ENCODE measurements at places on chromosomes 13 and 19.

DNA sequence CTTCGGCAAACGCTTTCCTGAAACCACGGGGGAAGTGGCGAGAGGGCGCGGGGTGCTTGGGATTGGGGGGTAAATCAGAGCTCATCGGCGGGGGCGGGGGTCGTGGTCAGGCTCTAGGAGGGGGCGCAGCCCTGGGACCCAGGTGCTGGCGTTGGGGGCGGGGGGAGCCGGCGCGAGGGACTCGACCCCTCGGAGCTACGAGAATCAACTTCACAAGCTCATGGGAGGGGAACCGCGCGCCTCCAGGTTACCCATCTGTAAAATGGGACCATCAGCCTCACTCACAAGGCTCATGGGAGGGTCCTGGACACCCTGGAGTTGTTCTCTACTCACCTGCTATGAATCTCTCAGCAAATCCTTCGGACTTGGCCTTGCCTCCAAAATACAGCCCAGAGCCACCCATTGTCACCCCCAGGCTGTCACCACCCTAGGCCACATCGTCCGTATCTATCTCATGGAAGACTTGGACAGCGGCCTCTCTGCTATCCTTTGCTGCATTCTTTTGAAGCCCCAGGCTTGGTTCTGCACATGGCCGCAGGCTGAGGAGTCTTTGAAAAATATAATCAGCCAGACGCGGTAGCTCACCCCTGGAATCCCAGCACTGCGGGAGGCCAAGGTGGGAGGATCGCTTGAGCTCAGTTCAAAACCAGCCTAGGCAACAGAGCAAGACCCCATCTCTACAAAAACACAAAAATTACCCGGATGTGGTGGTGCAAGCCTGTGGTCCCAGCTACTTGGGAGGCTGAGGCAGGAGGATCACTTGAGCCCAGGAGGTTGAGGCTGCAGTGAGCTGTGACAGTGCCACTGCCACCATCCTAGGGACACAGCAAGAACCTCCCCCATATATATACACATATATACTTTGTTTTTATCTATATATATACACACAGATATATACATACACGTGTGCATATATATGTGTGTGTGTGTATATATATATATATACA lies 939 bp upstream of the RANBP3 start:
- DNase-seq, result no peak

- no peak for DNase-seq
These were observed 16.1 kb upstream of the TPRX2 start for GRCh38 chr19:47842941-47843340.

DNA sequence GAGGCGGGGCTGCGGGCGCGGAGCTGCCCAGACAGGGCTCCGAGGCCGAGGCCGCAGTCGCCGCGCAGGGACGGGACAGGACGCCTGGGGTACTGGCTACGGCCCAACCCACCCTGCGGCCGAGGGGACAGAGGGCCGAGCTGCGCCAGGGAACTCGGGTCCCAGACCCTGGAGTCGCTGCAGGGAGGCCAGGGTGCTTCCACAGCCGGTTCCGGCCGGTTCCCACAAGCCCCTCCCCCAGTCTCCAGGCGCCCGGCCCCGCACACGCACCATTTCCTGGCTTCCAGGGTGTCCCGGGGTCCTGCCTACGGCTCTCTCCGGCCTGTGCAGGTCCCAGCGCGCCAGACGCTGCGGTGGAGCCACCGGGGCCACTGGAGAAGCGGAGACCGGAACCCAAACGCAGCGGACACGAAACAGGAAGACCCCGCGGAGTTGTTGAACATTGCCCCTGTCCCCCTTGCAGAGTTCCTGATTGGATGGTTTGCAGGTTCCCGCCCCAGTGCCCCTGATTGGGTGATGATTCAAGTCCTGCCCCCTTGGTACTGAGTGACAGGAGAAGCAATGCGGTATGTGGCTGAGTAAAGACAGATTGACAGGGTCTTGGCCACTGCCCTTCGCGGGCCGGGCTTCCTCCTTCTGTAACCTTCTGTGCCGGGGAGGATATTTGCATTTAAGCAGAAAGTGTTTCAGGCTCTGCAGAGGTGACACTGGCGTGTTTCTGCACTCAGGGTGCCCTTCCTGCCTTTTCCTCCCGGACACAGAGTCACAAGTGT lies at the start of gene ZNF564:
Gene ZNF564, minus strand, starts transcription at position 423 of the 773 bp plus-strand sequence. Its CDS starts 150 bp downstream, at position 273.
- peak; percentile 87 for DNase-seq

- no peak for DNase-seq
These were observed 43.5 kb downstream of the GGACT start for GRCh38 chr13:100544866-100545683.

GRCh38 chr19:31693131-31693932 lies 344.1 kb upstream of the TSHZ3 start:
- no peak for DNase-seq

DNA sequence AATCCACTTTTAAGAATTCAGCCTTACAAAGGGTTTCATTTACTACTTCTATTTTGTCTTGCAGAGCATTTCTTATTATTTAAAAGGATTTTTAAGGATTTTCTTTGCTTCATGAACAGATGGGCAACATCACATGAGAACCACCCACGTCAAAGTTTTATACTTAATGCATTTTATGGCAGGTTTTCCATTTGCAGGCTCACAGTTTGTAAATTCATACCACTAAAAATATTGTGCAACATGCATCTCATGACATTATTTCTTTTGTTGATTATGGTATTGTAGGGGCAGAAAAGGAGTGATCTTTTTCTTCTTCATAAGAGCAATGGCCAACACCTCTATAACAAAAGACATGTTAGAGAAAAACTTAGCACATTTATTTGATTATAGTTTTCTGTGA lies 554.0 kb upstream of the SPRY2 start:
- DNase-seq, result no peak

GRCh38 chr19:30240904-30241695 lies 131.1 kb upstream of the ZNF536 start:
- no peak for DNase-seq

DNA sequence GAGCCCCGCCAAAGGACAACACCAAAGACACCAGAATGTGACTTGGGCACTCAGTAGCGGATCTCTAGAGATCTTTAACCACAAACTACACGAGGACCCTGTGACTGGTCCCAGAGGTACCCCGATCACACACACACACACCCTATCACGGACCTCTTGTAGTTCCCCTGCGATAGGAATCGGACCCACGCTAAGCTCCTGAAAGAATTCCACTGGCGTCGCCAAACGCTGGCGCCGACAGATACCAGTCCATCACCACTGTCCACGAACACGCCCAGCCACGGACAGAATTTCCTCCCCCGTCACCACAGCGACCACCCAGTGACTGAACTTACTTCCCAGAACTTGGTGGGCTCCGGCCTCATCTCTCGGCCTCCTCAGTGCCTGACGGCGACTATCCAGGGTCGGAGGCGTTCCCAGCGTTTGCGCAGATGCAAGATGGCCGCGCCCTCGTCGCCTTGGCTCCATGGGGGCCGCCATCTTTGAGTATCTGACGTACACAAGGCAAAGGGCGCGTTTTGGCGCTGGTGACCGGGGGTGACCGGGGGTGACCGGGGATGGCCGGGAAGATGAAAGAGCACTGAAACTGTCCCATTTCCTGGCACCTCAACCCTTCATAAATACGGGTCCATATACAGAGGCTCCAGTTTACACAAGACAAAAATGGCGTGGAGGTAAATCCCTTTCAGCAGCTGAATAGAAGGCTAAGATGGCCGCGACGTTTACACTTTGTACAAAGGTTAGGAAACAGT lies at the start of gene ZNF615:
Gene ZNF615, minus strand, starts transcription at position 406 of the 752 bp plus-strand sequence. CDS start 4,500 bp downstream, outside the sequence.
- peak; percentile 87 for DNase-seq
